ENCODE measurements at places on chromosomes 11 and 22.

DNA sequence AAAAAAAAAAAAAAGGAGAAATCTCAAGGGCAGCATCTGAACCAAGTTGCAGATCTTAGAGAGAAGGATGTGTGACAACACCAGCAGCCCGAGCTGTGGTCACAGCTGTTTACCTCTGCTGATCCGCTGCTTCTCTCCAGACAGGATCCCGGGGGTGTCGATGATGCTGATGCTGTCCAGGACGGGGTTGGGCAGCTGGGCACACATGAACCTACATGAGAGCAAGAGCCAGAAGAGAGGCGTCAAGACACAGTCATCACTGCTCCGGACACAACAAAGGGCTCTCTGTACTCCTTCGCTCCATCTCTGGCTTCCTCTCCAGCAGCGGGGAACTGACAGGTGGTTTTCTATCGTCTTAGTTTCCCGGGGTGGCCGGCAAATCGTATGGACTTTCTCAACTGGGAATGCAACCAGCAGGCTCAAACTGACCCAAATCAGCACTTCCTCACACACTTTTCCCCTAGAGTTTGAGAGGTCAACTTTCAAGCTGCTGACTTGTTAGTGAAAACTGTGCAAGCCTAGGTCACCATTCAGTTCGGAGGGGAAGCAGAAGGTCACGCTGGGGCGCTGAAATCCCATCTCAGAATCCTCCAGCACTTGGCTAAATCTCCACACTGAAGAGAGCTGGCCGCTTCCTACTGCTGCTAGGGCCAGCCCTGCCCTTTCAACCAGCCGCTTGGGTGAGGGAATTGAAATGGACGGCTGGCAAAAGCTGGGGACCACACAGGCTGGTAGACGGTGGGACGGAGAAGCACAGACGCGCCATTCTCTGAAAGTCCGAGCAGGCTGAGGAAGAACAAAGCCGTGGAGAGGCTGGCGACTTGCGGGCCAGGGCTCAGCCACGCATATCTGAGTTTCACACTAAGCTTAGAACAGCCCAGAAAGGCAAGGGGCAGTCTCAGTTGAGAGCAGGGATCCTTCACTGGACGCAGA is 3.8 kb downstream of the EHD1 start:
- DNase-seq: no peak

GRCh38 chr11:42465623-42466022 is 846.2 kb upstream of the API5 start:
- DNase-seq: no peak

DNA sequence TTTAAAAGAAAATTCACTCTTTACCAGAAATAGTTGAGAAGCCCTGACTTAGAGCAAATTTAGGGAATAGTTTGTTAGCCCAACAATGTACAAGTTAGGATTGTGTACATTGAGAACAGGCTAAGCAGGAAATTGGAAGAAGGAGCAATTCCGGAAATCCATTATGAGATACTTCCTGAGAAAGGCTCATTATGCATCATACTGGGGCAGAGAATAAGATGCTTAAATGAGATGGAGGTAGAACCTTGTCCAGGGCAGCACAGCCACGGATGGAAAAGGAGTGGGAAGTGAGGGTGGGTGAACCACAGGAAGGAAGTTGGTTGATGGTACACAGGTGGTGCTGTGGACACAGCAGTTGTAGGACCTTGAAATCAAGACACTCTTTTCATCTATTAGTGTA is 180.2 kb downstream of the PGR start:
- no peak for DNase-seq

DNA sequence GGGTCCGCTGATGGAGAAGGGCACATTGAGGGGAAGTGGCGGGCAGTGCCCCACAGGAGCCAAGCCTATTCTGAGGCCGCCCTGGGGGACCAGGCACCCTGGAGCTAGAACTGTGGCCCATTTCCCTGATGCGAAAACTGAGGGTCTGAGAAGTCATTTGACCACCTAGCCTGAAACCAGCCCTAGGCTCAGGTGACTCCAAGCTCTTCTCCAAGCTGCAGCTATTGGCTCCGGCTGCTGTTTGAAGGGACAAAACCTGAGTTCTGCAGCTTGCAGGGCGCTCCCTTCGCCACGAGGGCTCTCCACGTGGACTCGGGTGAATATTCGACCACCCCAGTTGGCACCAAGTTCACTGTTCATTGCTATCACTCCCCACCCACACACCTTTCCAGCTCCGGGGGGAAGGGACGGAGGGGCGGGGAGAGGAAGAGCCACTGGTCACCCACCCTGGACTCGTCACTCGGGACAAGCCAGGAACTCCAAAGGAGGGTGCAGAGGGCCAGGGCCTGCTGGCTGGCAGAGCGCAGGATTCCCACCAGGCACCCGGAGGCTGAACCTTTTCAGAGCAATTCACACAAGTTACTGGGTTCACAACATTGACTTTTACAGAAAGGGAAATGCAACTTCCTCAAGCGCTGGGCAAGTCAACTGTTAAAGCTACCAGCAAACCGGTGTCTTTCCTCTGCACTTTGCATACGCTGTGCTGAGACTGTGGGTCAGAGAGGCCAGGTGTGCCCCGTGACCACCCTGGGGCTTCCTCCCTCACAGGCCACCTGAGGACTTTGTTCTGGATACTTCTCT is 1.1 kb upstream of the RAC2 start:
- no peak for DNase-seq

DNA sequence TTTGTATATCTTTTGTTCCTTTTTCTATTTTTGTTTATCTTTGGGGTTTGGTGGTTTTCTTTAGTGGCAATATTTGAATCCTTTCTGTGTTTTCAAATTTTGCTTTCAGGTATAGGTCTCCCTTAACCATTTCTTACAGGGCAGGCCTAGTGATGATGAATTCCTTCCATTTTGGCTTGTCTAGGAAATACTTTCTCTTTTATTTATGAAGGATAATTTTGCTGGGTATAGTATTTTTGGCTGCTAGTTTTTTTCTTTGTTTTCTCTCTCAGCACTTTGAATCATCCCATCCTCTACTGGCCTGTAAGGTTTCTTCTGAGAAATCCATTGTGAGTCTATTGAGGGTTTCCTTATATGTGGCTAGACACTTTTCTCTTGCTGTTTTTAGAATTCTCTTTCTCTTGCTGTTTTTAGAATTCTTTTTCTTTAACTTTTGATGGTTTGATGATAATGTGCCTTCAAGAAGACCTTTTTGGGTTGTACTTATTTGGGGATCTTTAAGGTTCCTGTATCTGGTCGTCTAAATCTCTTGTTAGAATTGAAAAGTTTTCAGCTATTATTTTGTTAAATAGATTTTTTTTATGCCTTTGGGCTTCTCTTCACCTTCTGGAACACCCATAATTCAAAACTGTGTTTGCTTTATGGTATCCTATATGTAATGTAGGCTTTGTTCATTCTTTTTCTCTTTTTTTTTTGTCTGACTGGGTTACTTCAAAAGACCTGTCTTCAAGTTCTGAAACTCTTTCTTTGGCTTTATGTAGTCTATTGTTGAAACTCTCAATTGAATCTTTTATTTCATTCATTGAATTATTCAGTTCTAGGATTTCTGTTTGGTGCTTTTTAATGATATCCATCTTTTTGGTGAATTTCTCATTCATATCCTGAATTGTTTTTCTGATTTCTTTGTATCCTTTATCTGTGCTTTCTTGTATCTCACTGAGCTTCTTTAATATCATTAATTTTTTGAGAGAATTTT is 24.5 kb downstream of the CFAP300 start:
- DNase-seq: no peak

DNA sequence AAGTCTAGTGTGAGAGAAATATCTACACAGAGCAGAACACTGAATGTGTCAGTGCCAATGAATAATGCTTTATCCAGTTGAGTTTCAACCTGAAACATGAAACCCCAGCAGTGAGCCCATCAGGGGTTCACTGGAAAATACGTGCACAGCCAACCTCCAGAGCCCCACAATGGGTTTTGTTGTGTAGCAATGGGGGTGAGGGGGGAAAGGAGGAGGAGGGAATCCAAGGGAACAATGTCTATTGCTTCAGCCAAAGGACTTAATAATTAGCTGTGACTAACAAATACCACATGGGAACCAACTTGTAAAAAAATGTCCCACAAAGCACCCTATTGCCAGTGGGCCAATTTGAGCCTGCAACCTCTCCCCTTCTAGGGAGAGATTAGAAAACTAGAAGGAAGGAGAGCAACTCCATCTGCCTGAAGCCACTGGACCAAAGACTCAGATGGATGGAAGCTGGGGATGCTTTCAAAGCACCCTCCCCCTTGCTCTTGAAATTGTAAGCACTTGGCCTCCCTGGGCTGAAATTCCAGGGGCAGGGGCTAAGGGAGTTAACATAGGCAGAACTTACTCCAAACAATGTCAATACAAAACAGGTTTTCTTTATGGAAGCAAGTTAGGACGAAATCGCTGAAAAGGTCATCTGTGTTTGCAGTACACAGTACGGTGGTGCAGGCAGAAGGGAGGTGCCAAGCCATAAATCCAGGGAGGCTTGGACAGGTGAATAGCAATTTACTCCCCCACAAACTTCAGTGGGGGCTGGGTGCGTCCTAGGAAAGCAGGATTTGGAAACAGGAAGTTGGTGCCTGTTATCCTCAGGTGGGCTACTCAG is 99.8 kb downstream of the ARL14EP start:
- DNase-seq: no peak

GRCh38 chr22:33861216-33861875 is 58.9 kb downstream of the LARGE1 start:
- no peak for DNase-seq

- peak; percentile 84 for DNase-seq
Observed at GRCh38 chr11:86811637-86812321, 11.4 kb downstream of the PRSS23 start.

GRCh38 chr11:44832452-44832851 is 105.7 kb downstream of the TSPAN18 start:
- no peak for DNase-seq

DNA sequence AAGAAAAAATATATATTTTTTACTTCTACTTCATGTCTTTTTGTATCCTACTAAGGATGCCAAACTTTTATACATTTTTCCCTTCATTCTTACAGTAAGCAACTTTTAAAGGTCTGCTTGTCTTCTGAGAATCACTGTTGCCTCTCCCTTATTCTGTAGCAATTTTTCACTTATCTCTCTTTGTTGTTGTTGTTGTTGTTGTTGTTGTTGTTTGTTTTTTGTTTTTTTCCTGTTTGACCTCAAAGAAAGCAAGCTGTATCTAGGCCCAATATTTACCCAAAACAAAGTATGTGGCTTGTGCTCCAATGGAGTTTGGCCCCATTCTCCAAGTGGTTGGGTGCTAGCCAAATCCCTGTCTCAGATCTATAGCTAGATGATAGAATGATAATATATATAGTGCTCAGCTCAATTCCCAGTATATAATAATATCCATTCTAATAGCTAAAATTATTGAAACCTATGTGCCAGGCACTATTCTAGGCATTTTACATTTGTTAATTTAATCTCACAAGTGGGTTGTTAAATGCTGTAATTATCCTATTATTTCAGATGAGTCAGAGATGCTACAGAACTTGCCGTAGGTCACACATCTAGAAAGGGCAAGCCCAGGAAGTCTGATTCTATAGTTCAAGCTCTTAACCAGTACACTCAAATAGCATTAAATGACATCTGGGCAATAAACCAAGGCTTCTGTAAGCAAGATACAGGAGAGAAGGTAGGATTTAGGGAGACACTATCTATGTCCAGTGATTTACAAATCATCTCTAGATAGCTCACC is 205.1 kb upstream of the PITPNB start:
- DNase-seq: no peak

DNA sequence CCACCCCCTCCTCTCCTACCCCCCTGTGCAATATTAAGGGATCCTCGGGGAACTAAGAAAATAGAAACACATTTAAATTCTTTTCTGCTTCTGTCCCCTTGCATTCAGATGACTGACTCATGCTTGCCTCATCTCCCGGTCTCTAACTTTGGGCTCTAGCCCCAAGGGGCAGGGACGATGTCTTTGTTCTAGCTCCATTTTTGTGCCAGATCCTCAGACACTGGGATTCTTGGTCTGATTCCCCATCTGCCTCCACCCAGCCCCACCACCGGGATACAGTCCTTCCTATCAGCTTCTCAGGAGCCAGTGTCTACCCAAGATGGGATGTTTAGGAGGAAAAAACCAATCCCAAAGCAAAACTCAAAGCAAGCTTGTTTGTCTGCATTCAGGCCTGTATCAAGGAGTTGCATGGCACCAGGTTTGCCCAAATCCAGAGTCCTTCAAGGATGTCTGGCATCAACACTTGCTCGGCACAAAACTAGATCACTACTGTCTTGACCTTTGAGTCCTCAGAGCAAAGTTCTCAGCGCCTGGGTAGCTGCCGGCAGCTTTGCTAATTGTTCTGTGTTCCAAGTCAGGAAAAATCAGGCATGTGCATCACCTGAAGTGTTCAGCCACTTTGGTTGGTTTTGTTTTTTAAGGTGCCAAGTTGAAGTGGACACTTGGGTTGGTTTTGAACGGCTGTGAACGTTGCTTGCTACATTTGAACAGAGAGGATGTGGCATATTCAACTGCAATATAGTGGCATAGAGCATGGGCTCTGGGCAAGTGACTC is 212.8 kb downstream of the DSCAML1 start:
- DNase-seq: peak; percentile 4

- no peak for DNase-seq
Observed at GRCh38 chr11:61955422-61956135, 5.4 kb downstream of the BEST1 start.

DNA sequence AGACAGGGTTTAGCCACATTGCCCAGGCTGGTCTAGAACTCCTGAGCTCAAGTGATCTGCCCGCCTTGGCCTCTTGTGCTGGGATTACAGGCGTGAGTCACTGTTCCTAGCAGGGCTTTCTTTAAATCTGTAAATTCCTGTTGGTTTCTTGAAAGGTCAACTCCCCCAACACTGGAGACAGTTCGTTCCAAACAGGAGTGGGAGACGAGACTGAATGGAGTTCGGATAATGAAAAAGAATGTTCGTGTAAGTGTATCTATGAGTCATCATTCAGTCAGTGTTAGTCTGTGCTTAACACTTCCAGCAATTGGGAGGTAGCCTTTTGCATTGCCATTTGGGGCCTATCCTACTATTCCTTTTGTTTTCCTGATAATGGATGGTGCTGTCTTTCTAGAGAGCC is 10.0 kb upstream of the BACE1-AS start:
- peak; percentile 91 for DNase-seq

DNA sequence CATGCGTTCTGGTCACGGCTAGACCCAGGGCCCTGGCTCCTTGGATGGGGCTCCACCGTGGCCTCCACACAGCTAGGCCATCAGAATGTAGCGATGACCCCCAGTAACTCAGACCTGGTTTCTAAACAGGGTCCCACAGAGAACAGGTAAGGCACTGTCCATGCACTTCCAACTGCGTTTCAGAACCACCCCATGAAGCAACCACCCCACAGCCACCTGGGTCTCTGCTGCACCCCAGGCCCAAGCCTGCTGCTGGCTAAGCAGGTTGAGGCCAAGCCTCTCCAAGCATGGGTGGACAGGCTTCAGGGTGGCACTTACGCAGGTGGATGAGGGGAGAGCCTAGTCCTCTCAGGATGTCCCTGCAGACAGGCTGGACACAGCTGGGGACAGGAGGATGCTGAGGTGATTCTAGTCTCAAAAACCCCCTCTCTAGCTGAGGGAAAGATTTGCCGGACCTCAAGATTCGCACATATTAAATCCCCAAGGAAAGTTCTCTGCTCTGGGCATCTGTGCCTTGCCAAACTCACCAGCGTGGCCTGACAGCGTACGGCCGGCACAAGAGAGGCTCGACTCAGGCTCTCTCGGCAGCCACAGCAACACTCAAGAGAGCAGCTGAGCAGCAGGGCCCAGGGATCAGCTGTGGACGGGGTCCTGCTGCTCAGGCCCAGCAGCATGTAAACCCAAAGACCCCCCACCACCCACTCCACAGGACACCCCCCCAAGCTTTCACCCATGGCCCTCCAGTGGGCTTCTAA is 141.6 kb downstream of the CRYBB2 start:
- DNase-seq: no peak

GRCh38 chr11:113446112-113446511 is 29.1 kb downstream of the DRD2 start:
- peak; percentile 14 for DNase-seq
